ENCODE measurements at places on chromosomes 3 and 15. TPM values are rescaled to one million over a fixed set of nuclear protein-coding genes. Genes with fewer than 3 reads are reported as not detected.

The HCLS1 gene
- total RNA-seq: 204 TPM

The MASP1 gene
- total RNA-seq: not detected

The LRRC31 gene
- total RNA-seq: not detected

The IMPG2 gene
- 0.66 TPM for total RNA-seq

The PP2D1 gene
- not detected for total RNA-seq

The DPH6 gene
- total RNA-seq: 7.0 TPM

The HHATL gene
- total RNA-seq: not detected

The PFKFB4 gene
- 0.98 TPM for total RNA-seq

The KLF15 gene
- total RNA-seq: not detected

The LRRC28 gene
- total RNA-seq: 14.4 TPM

The PLIN1 gene
- total RNA-seq: 0.08 TPM

The GOLGA6L1 gene
- not detected for total RNA-seq

The DUSP7 gene
- total RNA-seq: 4.8 TPM

The SMCO1 gene
- not detected for total RNA-seq

The MORF4L1 gene
- total RNA-seq: 496 TPM

The LYSMD2 gene
- total RNA-seq: 17.4 TPM

The KIF15 gene
- 0.08 TPM for total RNA-seq

The RHCG gene
- total RNA-seq: not detected

The TEX55 gene
- not detected for total RNA-seq

The DLEC1 gene
- 5.1 TPM for total RNA-seq

The NTRK3 gene
- total RNA-seq: not detected

The CHRM5 gene
- total RNA-seq: not detected

The MESP2 gene
- total RNA-seq: not detected

The MOBP gene
- total RNA-seq: not detected

The SPINT1 gene
- 1.0 TPM for total RNA-seq

The CMTM8 gene
- total RNA-seq: 7.5 TPM

The ELP6 gene
- total RNA-seq: 11.0 TPM

The INAFM2 gene
- 6.8 TPM for total RNA-seq

The ATP2B2 gene
- total RNA-seq: not detected

The ZBBX gene
- not detected for total RNA-seq

Measured in CD4-positive, alpha-beta T cell (primary cell).